ENCODE measurements at places on chromosomes 1 and 21.

DNA sequence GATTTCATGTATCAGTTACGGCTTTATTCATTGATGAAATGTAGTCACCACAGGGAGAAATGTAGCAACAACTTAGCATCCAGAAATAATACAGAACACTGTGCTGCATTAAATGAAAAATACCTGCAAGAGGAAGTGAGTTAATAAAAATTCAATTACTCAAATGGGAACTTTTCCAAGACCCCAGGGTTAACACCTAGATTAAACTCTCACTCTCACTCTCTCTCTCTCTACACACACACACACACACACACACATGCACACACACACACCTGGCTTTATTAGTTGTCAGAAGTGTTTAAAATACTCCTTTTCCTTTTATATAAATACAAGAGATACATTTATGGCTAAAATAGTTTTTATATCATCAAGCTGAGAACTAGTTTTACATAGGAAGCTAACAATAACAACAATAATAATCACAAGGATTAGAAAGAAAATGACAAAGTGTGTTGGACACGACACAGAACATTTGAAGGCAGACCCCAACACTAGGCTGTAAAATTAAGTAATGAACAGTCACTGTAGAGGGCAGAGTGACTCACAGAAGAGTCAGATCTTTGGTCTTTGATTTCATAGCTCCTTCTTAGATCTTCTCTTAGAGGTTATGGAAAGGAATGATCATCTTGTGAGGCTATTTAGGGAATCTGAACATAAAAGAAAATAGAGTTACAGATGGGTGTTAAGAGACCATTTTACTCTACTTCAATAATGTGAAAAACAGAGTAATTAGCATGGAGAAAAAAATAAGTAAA, 1266.0 kb upstream of the ADGRL2 start:
- no peak for DNase-seq

DNA sequence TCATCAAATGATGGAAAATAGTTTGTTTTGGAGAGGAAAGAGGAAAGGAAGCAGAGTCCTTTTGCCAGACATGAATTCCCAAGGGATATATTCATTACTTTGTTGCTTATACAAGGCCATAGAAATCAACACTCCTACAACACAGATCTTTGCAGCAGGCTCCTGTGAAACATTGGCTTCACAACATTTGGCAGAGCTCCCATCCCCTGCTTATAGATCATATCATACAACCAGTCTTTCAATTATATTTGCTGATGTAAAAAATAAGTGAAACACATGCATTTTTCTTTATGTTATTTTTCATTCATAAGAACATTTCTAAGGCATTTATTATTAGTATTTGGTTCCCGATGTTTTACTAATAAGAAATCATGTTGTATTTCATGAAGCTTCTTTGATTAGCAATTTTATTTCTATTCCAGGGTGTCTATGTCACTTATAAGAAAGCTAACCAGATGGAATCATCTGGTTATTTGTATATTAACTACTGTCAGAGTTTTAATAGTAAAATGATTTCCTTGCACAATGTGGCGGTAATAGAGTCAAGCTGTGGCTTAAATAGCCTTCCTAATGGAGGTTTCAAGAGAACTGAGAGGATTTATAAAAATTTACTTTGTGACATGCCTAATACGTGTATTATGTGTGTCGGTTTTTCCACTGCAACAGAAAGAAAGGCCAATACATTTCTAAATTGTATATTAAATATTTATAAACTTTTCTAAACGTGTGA, 470.3 kb upstream of the NCAM2 start:
- DNase-seq, result no peak

DNA sequence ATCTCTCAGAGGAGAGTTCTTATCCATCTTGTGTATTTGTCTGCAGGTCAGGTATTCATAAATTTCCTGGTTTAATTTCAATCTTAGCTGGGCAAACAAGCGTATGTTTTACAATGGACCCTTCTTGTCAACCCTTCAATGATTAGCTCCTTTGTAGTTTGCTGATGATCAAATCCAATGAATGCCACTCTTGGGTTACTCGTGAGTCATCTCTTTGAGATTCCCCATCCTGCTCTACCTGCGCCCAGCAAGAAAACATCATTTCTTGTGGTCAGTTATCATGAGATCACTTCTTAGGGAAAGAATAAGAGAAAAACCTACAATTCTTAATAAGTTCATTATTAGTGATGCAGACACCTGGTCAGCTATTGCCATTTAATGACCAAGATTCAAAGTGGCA, 572.3 kb upstream of the PKN2 start:
- no peak for DNase-seq

DNA sequence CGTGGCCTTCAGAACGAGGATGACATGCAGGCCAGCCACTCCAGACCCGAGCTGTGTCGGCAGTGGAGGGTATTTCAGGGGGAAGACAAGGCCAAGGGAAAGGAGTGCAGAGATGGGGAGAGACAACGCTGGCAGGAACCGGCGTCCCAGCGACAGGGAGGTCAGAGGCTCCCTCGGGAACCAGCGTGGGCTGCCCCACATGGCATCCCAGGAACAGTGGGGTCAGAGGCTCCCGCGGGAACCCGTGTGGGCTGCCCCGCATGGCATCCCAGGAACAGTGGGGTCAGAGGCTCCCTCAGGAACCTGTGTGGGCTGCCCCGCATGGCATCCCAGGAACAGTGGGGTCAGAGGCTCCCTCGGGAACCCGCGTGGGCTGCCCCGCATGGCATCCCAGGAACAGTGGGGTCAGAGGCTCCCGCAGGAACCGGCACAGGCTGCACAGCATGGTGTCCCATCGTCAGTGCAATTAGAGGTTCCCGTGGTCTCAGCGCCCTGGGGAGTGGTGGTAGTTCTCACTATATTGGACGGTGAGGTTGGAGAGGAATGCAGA, 43.0 kb downstream of the SLC19A1 start:
- DNase-seq, result no peak

DNA sequence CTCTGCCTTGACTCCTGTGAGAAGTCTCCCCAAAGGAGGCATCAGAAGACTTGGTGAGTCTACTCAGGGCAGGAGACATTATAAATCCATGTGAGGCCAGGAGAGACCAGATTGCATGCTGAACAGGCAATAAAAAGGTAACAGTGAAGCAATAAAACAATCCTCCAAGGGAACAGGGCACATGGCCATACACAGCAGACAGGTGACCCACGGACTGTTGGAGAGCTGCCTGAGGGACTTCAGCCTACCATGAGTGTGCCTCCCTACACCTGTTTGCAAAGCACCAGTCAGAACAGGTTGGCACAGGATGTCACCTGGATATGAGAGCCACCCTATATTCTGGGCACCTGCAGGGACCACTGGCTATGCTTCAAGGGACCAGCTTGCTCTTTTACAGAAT, 67.6 kb downstream of the MAB21L3 start:
- DNase-seq, result no peak

DNA sequence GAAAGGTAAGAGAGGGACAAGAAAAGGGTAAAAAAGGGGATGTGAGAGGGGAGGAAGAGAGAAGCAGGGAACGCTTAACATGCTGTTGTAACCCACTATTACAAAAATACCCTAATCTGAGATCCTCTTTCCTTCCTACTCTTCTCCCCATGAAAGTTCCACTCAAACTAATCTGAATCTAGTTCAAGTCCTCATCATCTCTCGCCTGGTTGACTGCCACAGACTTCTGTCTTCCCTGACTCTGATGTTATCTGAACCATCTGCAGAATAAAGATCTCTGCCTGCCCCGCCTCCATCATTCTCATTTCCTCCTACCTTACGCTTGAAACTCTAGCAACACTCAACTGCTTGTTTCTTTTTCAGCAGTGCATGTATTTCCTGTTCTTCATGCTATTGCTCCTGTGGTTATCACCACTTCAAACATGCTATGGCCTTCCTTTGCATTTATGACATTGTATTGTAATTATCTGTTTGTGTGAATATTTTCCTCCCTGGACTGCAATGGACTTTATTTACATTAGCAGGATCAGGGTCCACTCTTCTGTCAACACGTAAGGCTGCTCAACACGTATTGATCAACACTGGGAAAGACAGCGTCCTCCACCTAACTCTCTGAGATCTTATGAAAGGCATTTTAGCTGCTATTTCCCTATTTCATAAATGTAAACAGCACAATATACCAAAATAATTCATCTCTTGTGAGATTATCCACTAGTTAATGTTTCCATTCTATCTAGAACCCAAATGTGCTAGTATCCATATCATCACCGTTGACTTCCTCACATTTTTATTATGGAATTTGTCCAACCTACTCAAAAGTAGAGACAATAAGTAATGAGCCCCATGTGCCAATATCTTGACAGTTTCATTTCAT, 215.5 kb upstream of the USP25 start:
- peak; percentile 18 for DNase-seq

GRCh38 chr1:194159941-194160340, 973.5 kb upstream of the B3GALT2 start:
- DNase-seq, result no peak

- DNase-seq, result no peak
These were observed 16.2 kb downstream of the LRRC8D start for GRCh38 chr1:89837036-89837481.

- DNase-seq, result no peak
These were observed 90.0 kb upstream of the TLR5 start for GRCh38 chr1:223233019-223233409.

DNA sequence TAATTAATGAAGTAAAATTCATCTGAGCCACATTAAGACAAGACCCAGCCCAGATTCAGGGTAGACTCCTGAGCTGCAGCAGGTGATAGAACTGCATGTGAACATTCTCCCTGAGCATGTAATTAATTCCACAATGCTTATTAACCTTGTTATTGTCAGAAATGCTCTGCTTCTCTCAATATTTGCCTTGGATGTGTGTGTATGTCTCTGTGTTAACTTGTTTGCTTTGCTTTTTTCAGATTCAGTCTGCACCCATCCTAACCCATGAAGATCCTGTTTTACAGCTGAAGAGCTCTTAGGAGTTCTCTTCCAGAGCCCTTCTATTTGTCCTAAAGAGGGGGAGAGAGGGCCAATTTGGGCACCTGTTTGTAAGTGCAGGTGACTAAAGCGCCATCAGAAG, 143.2 kb upstream of the BMP8A start:
- no peak for DNase-seq

GRCh38 chr1:109891930-109892329, 18.7 kb upstream of the CSF1 start:
- DNase-seq, result no peak

DNA sequence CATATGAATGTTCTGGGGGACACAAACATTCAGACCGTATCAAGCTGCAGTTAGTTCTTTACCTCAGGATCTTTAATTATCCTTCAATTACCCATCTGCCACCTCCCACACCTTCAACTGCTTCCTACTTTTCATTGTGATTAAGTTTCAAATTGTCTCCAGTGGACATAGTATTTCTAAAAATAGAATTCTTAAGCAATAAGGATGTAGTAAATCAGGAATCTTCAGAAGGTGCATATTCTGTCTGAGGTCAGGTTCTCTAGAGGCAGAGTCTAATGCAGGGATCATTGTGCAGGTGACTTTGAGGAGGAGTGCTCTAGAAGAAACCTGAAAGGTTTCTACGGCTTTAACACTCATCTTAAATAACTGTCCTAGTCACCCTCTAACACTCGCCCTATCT, 102.6 kb upstream of the PPP2R5A start:
- DNase-seq, result no peak

GRCh38 chr1:107559881-107560280, 405.1 kb downstream of the VAV3 start:
- no peak for DNase-seq

GRCh38 chr21:27269644-27270043, 302.8 kb upstream of the ADAMTS5 start:
- no peak for DNase-seq

DNA sequence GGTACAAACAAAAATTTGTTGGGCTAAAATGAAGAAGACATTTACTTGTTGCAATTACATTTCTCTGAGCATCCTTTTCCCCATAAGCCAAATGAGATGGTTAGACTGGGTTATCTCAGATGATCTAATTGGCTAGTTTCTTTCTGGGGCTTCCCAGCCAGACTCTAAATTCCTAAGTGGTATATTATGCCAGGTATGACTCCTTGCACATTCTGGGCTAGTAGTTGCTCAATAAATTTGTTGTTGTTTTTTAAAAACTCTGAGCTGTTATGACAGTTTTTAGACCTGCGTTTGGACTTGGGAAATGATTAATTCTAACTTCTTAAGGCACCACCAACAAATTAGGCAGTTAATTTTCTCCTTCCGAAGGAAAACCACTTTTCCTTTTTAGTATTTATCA, 66.1 kb downstream of the UCK2 start:
- no peak for DNase-seq

DNA sequence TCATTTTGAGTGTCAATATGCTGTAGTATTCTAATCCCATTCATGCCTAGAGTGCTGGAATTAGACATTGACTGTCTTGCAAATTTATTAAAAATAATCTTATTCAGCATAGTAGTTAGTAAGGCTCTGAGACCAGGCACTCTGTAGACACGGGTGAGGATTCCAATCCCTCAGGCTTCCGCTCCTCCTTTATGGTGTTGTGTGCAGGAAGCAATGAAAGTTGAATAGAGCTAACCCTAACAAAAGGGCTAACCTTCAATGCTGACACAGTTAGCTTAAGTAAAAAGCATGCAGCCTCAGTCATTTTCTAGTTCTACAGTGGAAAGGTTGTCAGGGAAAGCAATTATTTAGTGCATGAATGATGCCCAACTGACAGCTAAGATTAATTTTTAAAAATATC, 199.6 kb upstream of the SGIP1 start:
- DNase-seq, result no peak

DNA sequence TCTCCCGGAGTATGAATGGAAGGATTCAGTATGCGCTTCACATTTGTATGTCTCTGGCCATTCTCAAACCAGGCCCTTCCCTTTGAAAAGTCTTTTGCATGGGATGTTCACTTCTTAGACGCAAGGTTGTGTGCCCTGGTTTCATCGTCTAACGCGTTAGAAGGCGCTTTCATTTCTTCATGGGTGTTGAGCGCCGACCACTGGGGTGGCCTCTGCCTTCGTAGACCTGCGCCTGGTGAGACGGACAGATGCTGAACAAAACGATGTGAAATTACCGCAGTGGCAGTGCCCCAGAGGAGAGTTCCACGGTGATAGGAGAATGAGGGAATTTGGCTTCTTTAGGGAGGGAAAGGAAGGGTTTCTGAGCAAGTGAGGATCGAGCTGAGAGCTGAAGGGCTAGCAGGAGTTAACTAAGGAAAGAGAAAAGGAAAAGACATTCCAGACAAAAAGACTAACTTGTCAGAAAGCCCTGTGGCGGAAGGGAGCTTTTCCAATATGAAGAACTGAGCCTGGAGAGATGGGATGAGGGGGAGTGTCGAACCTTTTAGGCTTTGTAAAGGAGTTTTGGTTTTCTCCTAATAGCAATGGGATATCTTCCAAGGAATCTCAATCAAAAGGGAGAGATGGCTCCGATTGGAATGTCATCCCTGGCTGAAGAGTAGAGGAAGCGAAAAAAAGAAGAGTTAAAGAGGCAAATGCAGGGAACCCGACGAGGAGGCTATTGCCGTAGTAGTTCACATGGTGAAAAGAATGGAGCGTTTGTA, 951 bp downstream of the GGPS1 start:
- DNase-seq, result no peak

DNA sequence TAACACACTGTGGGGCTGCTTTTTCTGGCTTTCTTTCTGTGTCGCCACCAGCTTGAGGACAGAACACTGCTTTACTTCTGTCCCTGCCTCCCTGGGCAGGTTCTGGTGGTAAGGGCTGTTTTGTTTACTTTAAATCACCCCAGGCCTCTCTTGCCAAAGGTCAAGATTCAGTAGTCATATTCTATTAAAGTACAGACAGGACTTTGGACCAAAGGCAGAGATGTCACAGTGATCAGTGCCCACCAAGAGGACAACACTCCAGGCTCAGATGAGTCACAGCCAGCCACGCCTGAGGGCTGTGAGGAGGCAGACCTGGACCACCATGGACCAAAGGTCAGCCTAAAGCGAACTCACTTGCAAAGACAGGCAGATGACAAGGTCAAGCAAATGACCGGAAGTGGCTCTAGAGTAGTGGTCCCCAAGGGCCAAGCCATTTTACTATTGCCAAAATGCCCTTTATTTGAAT, 200.0 kb downstream of the RHOU start:
- no peak for DNase-seq

Data from stimulated activated CD8-positive, alpha-beta memory T cell treated with anti-CD3 and anti-CD28 coated beads, Interleukin-4, amount 100 ng/mL, for 1 hour (primary cell).